Hematopoietic multipotent progenitor cell treated with erythropoietin and hydrocortisone succinate and interleukin-3 and kit ligand, for 17 days (in vitro differentiated cells): ENCODE measurements at places on chromosomes 1 and 21.

DNA sequence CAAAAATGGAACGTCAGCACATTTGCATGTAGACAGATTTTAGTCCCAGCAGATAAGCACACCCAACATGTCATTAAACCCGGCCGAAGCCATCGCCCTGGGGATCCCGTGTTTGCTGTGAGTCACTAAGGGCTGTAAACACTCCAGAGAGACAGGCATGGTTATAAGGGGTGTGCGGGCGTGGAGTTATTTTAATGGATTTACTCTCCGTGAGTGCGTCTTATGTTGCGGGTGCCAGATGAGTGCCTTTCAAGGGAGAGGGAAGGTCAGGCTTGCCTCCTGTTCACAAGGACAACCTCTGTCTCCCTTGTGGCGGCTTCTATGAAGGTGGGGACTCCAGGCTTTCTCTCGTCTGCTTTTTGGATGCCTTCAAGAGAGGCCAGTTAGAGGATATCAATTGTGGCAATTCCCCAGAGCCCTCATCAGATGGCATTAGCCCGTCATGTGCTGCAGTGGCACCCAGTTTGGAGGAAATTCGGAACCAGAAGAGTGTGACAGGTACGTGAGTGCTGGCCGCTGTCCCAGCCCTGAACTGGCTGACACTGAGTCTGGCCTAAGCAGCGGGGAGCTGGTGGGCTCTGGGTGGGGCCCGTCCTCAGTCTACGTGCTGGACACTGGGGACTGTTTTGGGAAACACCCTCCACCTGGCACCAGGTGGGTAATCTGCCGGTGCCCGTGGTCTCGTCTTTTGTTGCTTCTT lies 223.8 kb upstream of the TMEM51 start:
- no peak for DNase-seq

DNA sequence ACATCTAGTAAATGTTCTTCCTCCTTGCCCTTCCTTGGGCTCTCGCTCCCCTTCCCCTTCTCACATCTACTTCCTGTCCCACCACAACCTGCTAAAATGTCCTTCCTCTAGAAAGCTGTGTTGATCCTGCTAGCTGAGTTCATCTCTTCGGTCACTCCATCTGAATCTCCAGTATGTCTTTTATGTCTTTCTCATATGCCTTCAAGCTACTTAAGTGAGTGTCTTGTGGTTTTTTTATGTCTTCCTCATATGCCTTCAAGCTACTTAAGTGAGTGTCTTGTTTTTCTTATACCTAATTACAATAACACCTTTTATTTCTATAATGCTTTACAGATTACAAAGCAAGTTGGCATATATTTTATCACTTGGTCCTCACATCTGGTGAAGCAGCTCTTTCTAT lies 33.9 kb downstream of the CSF1 start:
- DNase-seq = no peak

GRCh38 chr1:1763657-1764621 lies 14.3 kb downstream of the NADK start:
- DNase-seq = no peak

GRCh38 chr1:214120951-214121350 lies 133.2 kb downstream of the PROX1 start:
- DNase-seq = no peak
